ENCODE measurements at places on chromosomes 1 and 21.
A peak's percentile ranks its signal among the peaks of the same experiment; 100 is the strongest.

DNA sequence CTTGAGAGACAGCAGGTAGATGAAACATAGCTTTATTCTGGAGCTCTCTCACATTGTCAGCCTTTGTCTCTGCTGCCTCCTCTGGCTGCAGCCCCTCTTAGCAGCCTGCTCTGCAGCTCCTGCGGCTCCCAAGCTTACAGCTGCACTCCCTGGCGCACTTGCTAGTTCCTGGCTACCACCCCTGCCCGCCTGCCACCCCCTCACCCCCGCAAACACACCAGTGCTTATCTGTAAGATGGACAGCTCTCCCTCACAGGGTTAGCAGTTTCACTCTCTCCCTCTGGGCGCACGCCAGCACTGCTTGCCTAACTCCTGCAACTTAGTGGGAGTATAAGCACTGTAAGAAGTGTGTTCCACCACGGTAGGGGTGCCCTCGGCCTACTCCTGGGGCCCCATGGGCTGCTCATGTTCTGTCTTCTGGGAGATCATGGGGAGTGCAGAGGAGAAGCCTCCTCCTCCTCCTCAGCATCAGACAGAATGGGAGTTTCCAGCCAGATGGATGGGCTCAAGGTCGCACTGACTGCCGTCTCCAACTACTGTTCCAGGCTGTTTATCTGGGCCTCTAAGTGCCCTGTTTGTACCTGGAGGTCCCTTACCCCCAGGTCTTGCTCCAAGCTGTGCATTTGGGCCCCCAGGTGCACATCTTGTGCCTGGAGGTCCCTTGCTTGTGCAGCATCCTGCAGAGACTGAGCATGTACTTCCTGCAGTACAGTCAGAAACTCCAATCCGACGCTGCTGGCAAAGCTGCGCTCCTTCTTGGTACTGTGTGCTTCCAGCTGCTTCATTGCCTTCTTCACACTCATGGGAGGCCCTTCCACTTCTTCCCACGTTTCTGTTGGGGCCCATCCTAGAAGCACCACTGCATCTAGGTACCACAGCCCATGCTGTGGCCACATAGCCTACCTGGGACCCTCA, 1388.1 kb downstream of the AMY1C start:
- DNase-seq: peak; percentile 59

DNA sequence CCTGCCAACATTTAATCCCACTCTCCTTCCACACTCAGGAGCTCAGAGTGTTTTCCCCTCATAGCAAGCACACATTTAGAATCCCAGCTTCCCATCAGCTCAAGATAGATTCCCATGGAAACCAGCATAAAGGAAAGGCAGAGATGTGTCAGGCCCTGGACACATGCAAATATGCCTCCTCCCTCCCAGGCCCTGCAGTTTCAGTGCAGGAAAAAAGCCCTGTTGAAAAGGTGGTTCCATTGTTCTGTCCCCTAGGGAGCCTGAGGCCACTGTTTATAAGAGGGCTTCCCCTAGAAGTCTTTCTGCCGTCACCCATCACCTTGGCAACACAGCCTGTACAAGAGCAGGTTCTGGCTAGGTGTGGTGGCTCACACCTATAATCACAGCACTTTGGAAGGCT, 3.6 kb downstream of the CACNA1S start:
- no peak for DNase-seq

GRCh38 chr1:19087737-19088594, 122.1 kb downstream of the UBR4 start:
- no peak for DNase-seq

DNA sequence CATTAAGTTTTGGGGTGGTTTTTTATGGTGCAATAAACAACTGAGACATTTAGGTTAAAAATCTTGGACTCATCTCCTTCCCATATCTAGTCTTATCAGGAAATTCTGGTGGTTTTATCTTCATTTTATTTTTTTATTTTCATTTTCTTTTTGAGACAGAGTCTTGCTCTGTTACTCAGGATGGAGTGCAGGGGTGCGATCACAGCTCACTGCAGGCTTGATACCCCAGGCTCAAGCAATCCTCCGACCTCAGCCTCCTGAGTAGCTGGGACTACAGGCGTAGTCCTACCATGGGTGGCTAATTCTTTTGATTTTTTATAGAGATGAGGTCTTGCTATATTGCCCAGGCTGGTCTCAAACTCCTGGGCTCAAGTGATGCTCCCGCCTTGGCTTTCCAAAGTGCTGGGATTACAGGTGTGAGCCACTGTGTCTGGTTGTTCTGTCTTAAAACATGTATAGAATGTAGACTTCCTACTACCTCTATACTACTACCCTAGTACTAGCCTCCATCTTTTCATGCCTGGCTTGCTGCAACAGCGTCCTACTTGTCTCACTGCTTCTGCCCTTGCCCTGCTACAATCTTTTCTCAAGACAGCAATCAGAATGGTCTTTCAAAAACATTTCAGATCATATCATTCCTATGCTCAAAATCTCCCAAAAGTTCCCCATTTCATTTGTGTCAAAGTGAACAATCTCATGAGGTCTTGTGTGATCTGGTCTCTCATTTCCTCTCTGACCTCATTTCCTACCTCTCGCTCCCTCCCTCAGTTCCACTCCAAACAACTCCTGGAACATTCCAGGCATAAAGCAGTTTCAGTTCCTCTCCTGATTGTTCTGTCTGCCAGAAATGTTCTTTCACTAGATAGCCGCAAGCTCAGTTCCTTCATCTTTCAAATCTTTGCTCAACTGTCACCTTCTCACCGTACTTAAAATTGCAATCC, 5.9 kb upstream of the FCGR2A start:
- no peak for DNase-seq

GRCh38 chr1:244778344-244778743, 57.1 kb upstream of the COX20 start:
- DNase-seq: no peak

GRCh38 chr1:153081736-153082135, 10.3 kb upstream of the SPRR2B start:
- no peak for DNase-seq

GRCh38 chr1:194347200-194347599, 1160.8 kb upstream of the B3GALT2 start:
- DNase-seq: no peak

DNA sequence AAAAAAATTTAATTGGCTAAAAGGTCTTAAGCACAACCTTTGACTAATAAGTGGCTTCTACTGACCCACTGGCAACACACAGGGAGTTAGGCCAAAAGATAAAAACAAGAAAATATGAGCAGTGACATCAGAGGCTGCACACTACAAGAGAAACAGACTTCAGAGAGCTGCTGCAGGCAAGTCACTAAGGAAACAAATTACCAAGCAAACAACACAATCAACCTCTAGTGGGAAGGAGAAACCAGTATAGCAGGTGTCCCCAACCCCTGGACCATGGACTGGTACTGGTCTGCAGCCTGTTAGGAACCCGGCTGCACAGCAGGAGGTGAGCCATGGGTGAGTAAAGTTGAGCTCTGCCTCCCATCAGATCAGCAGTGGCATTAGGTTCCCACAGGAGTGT, 20.8 kb upstream of the ENSA start:
- no peak for DNase-seq

- DNase-seq: no peak
Observed at GRCh38 chr1:88890131-88890530, 1.2 kb downstream of the GTF2B start.

GRCh38 chr1:236365999-236366570, 28.0 kb upstream of the EDARADD start:
- no peak for DNase-seq

DNA sequence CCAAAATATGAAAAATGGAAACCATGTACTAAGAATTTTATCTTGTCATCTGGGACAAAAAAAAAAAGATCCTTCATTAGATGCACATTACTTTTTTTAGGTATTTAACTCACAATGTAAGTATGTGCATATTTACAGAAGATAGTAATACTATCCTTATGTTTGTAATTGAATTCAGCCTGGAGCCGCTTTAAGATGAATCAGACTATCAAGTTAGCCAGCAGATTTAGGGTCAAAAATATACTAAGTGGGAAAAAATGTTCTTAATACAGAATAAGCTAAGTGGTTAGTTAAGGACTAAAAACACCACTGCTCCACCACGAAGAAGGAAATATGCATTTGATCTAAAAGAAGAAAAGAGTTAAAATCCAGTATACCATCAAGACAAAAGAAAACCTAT, 49.1 kb downstream of the DSCAM start:
- DNase-seq: no peak

- no peak for DNase-seq
Observed at GRCh38 chr1:14141656-14142055, 441.7 kb downstream of the PRDM2 start.

- DNase-seq: no peak
Observed at GRCh38 chr1:32703479-32704291, 1.1 kb upstream of the SYNC start.

GRCh38 chr1:55893155-55893554, 678.0 kb upstream of the USP24 start:
- DNase-seq: peak; percentile 43

DNA sequence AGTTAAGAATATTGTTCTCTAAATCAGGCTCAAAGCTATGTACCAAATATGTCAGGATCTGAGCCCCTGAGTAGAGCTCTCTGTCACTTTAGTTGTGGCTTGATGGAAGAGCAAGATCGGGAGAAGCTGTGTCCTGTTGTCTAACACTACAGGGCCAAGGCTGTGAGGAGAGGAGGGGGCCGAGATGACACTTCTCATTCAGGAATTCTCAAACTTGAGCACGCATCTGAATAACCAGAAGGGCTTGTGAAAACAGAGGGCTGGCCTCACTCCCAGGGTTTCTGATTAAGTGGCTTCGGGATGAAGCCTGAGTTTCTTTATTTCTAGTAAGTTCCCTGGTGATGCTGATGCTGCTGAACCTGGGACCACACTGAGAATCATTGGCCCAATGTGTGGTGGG, 209.2 kb upstream of the DAB1 start:
- DNase-seq: no peak

GRCh38 chr1:28213315-28213714, 19.5 kb downstream of the DNAJC8 start:
- peak; percentile 34 for DNase-seq

DNA sequence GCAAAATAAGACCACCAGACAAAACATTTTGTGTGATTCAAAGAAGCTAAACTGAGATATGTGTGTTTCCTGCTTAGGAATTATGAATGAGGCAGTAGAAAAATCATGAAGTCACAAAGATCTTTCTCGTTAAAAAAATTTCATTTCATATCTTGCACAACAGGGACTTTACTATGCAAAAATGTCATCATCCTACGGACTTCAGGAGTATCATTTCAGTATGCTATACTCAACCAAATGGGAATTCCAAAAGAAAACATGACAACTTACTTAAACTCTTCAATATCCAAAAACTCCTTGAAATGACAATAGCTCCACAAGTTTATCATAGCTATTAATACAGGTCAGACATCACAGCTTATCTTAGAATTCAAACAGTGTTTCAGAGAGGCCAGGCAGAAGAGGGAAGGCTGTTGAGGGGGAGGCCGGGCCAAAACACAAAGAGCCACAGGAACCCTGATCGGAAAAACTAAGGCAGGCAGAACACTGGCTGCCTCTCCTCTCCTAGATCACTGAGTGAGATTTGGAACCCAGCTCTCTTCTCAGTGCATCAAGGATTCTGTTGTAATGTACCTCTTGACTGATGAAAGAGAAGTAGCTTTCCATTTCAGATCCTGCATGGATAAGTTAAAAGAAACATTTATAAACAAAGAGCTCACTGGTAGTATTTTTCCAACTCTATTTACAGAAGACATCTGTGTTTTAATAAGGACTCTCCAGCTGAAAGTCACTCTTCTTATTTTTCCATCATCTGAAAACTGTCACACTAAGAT, 66.9 kb downstream of the TESK2 start:
- DNase-seq: no peak

- DNase-seq: peak; percentile 84
Observed at GRCh38 chr1:94515296-94515947, 26.1 kb downstream of the F3 start.

- no peak for DNase-seq
Observed at GRCh38 chr1:172286629-172287076, 133.8 kb upstream of the C1orf105 start.

DNA sequence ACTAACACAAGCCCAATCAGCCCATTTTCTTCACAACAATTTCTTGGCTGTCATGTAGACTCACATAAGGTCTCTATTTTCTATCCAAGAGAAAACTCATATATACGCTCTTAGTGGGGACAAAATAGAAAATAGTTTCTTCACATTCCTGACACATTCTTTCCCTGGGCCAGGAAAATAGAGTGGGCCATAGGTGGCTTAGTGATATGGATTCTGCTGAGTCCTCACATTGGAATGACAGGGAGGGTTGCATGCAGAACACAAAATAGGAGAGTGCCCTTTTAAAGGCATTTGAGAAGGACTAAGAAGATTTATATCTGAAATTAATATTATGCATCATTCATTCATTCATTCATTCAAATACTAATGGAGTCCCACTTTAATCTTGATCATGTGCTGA, 207.7 kb downstream of the LYPLAL1 start:
- DNase-seq: no peak

- DNase-seq: peak; percentile 76
Observed at GRCh38 chr1:14817223-14818170, 219.0 kb downstream of the KAZN start.

- DNase-seq: peak; percentile 90
Observed at GRCh38 chr21:33078907-33079582, 9.1 kb downstream of the OLIG1 start.

- DNase-seq: no peak
Observed at GRCh38 chr1:19435181-19435580, 50.2 kb downstream of the CAPZB start.

- no peak for DNase-seq
Observed at GRCh38 chr1:116066868-116067565, 44.2 kb upstream of the MAB21L3 start.

- no peak for DNase-seq
Observed at GRCh38 chr1:5189384-5189783, 535.0 kb downstream of the AJAP1 start.

GRCh38 chr1:216207154-216207553, 216.1 kb downstream of the USH2A start:
- no peak for DNase-seq

DNA sequence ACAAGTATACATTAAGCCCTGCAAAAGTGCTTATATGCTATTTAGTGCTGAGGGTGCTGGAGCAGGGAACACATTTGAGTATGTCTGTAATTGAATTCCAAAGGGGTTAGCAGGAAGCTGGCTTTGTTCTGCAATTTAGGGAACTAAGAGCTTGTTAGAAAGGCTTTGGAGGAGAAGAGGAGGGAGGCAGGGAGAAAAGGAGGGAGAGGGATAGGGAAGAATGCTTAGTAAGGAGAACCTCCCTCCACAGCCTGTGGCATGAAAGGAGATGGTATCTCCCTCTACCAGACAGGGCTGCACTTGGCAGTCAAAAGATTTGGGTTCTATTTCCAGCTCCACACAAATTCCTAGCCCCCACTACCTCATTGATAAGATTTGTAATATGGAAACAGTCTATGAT, 217.8 kb downstream of the DAB1 start:
- no peak for DNase-seq

GRCh38 chr1:91765880-91766443, 120.0 kb downstream of the TGFBR3 start:
- peak; percentile 4 for DNase-seq

- DNase-seq: no peak
Observed at GRCh38 chr1:54559771-54560231, 11.8 kb downstream of the ACOT11 start.

GRCh38 chr1:37452416-37452815, 22.0 kb upstream of the ZC3H12A start:
- DNase-seq: no peak

All from hematopoietic multipotent progenitor cell treated with erythropoietin and hydrocortisone succinate and interleukin-3 and kit ligand, for 8 days (in vitro differentiated cells).